Heart right ventricle (tissue), 16 donors: ENCODE measurements at places on chromosomes 11 and 22. TPM values are rescaled to one million over a fixed set of nuclear protein-coding genes. Genes with fewer than 3 reads are reported as not detected.

Gene MS4A12
- polyA plus RNA-seq = not detected

Gene CCDC89
- polyA plus RNA-seq = 0.38 TPM

Gene IFITM10
- 0.80 TPM for polyA plus RNA-seq

GRCh38 chr11:104968355-104968855 lies at the start of gene CASP4:
Gene CASP4 (minus strand): TSS chr11:104968574. CDS start chr11:104968525, 49 bp downstream.
- peak; percentile 49 for DNase-seq

GRCh38 chr22:28981818-28982499 lies 79.7 kb downstream of the C22orf31 start:
- no peak for DNase-seq
